ENCODE measurements at places on chromosomes 16 and 17.

- DNase-seq: no peak
These were observed 166.5 kb upstream of the ANKFN1 start for GRCh38 chr17:55986817-55987216.

DNA sequence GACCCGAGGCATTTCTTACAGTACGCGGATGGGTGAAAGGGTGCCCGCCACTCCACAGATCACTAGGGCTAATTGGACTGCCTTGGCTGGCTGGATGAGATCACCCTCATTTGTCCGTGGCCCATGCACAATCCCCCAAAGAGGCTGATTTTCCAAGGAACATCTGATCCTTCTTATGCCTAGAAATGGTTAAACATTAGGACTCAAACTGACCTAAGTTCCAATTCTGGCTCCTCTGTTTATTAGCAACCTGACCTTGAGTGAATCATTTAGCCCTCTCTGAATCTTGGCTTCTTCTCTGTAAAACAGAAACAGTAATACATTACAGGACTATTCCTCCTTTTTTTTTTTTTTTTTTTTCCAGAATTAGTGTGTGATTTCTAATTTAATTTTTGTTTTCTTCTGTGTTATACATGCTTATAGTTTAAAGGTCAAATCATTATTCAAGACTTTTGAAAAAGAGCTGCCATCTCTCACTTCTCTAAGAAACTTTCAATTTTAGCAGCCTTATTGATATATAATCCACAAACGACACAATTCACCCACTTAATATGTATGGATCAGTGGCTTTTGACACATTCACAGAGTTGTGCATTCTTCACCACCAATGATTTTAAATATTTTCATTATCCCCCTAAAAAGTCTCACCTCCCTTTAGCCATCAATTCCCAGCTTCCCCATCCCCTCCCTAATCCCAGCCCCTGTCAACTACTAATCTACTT lies 45.4 kb upstream of the TMEM132E start:
- no peak for DNase-seq

- no peak for DNase-seq
These were observed 546.0 kb upstream of the PSMD7 start for GRCh38 chr16:73750639-73751038.

GRCh38 chr17:27157297-27157696 lies 136.6 kb upstream of the WSB1 start:
- DNase-seq: no peak

DNA sequence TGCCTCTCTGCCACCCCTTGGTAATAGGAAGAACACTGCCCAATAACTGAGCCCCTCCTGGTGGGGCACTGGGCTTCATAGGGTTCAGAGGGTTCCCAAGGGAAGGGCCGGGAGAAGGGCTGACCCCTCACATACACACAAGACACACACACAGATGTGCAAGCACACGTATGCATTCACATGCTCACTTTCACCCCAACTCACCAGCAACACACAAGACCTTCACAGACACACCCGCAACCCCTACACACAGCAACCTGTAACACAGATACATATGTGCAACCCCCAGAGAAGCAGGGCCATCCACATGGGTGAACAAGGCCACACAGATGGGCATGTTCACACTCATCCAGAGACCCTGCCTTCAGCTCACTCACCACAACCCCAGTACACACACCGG lies 225.1 kb downstream of the ZNF423 start:
- DNase-seq: no peak

DNA sequence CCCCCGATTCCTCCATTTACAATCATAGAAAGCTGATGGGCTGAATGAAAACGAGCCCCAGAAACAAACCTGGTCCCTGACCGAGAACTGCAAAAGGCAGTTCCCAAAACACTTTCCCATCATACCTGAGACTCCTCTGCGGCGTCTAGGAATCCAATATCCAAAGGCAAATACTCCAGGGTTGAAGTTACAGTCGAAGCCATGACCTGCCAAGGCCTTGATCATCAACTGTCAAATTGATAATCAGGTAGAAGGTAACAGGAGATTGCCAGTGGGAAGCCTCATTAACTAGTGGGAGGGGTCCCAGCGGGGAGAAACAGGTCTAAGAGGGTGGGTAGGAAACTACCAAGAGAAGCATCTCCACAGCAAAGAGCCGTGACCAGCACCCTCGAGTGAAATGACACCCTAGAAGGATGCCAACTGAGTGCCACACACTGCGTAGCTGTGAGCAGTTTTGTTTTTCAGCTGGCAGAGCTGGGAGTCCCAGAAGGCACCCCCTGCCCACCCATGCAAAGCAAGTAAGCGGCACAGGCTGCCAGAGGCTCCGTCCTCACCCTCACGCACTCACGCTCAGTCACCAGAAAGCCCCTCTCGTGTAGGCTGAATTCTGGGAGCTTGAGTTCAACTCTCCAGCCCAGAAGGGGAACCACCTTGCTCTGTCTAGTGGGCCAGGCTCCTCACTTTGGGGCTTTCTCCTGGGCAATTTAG lies 146.1 kb downstream of the GAS7 start:
- DNase-seq: no peak

DNA sequence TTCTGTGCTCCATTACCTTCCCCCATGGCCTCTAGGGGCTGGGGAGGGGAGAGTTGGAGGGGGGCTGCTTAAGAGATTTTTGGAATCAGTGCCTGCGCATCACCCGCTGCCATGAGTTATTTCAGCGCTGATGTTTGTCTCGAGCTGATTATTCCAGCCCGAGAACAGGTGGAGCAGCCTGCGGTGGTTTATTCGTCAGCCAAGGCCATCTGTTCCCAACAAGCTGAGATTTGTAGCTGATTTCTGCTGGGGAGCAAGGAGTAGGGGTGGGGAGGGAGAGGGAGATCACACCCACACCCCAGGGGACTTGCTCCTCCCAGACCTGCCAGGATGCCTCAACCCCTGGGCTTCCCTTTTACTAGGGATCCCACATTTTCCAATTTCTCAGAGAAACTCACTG lies 23.1 kb downstream of the PIPOX start:
- no peak for DNase-seq

GRCh38 chr17:50423553-50424159 lies 2.4 kb upstream of the ACSF2 start:
- no peak for DNase-seq

DNA sequence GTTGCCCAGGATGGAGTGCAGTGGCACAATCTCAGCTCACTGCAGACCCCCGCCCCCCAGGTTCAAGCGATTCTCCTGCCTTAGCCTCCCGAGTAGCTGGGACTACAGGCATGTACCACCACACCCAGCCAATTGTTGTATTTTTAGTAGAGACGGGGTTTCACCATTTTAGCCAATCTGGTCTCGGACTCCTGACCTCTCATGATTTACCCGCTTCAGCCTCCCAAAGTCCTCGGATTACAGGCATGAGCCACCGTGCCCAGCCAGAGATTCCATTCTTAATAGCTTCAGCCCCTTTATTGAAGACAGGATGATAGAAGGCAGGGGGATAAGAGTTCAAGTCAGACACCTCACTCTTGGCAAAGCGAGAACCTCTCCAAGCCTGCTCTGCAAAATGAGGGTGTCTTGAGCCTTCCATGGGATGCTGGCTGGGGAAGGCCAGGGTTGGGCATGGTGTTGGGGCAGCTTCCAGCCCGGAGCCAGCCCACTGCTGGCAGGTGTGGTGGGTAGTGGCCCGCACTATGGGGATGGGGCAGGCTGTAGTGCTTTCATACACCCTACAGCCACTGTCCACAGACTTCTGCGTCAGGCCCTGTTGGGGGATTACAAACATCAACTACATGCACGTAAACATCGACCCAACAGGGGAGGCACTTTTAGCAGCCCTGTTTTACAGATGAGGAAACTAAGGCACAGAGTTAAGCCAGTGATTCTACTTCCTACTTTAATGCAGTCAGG lies 3.5 kb downstream of the CARHSP1 start:
- DNase-seq: no peak

DNA sequence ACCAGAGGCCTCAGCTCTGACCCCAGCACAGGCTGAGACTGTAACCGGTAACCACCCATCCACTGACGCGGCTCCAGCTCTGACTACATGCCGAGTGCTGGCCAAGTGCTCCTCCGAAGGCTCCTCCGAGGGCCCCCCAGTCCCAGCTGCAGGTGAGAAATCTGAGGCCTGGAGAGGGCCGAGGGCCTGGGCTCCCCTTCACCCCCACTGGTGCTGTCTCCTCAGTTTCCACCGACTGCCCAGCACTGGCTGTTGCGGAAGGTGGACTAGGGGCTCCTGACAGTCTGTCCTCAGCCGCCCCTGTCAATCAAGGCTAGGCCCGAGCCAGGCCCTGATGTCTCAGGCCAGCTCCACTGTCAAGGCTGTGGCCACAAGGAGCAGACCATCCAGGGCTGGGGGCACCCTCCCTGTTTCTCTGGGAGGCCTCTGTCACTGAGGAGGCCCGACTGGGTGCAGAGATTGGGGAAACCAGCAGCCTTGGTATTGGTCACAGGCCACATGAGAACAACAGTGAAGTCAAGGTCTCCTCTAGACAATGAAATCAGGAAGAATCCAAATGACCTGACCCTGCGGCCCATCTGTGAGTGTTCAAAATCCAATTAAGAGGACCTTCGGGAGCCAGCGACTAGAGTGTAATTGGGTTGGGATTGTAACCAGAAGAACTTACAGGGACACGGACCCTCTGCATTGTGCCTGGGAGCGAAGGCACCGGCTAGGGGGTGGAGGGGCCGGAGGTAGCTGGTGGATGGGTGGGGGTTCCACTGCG lies 5.1 kb downstream of the TMEM235 start:
- no peak for DNase-seq

- no peak for DNase-seq
These were observed 6.3 kb downstream of the ZNF689 start for GRCh38 chr16:30603945-30604315.

GRCh38 chr17:20967776-20968175 lies 75.0 kb downstream of the USP22 start:
- no peak for DNase-seq

DNA sequence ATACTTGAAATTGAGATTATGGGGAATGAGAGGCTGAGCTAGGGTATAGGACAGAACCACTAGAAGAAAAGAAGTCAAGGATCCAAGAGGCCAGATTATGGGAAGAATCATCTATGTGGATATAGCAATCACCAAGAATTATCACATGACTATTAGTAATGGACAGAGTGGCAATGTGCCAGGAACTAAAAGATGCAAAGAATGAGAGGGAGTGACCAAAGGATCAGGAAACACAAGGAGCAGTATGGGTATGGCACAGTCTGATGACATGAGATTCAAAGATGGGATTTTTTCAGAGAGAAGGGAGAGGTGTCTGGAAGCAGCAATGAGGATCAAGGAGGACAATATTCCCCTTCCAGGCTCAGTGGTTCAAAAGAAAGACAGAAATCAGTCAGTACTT lies 212.2 kb downstream of the AATF start:
- DNase-seq: no peak

Measured in RPMI8226 (cell line).